ENCODE measurements at places on chromosomes 3 and 15.

- no peak for DNase-seq
Observed at GRCh38 chr15:61659566-61660190, 400.6 kb downstream of the VPS13C start.

- peak; percentile 78 for DNase-seq
Observed at GRCh38 chr15:37764733-37765191, 169.7 kb upstream of the TMCO5A start.

DNA sequence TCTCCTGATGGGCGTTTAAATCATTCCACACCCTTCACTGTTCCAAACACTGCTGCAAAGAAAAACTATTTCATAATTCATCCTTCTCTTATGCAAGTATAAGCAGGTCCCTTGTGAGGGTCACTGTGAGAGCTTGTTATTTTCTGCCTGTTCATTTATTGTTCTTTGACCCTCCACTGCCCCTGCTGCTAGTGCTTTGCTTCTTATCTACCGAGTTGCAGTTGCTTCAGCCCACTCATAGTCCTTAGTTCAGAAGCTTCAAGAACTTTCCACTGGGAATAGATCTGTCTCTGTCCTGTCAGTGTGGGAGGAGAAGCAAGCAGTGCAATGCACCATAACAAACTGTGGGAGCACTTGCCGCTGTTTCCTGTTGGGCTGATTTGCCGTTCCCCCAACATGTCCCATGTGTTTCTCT lies 39.8 kb downstream of the RIOX2 start:
- peak; percentile 54 for DNase-seq

DNA sequence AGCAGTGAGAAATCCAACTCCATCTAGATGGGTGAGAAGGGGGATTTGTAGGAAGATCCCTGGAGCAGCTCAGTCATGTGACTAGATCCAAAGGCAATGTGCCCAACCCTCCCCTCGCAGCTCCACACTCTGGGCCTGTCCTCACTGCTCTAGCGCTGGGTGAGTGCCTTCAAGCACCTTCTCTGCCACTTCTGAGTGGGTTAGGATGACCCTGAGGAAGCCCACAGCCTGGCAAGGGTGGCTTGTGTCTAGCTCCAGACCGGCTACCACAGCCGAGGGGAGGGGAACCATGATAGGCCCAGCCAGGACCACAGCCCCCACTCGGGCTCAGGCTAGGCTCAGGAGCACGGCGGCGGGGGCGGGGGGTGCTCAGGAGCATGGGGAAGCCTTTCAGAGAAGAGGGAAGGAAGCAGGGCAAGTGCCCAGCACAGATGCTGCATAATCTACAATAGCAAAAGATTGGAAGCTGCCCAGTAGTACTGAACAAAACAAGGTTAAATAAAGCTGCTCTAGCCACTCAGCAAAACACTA lies 1.7 kb downstream of the SPATA12 start:
- no peak for DNase-seq

- DNase-seq = no peak
Observed at GRCh38 chr3:22916933-22917332, 286.2 kb upstream of the UBE2E2 start.

- no peak for DNase-seq
Observed at GRCh38 chr15:93900476-93901400, 330.6 kb upstream of the MCTP2 start.

- DNase-seq = no peak
Observed at GRCh38 chr3:154050216-154050615, 71.0 kb upstream of the ARHGEF26 start.

DNA sequence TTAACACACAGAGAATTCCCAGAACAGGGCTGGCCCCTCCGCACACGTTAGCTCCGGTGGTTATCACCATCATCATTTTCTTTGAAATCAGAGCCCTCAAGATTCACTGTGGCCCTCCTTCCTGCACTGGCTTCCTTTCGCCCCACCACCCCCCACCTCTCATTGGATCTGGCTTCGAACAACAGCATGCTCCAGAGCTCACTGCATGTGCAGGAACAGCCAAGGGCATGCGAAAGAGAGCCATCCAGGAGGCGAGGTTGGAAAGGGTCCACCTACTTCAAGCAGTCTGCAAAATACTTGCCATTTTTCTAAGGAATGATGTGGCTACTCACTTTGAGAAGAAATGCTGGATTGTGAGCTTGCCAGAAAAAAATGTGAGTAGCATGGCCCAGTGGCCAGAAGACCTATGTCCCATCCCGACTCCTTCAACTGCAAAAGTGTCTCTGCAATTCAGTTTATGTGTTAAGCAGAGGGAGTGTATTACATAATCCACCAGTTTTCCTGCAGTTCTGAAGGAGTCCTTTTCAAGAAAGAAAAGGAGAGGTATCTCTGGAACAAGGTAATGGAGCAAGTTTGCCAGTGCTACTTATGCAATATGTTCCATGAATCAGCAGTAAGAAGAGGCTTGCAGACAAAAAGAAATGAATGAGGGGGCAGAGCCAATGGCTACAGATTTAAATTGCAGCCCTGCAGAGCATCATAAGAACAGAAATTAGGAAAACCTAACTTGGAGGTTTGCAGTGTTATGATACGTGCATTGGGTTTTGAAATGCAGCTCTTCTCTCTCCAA lies 92.8 kb downstream of the OCA2 start:
- no peak for DNase-seq

DNA sequence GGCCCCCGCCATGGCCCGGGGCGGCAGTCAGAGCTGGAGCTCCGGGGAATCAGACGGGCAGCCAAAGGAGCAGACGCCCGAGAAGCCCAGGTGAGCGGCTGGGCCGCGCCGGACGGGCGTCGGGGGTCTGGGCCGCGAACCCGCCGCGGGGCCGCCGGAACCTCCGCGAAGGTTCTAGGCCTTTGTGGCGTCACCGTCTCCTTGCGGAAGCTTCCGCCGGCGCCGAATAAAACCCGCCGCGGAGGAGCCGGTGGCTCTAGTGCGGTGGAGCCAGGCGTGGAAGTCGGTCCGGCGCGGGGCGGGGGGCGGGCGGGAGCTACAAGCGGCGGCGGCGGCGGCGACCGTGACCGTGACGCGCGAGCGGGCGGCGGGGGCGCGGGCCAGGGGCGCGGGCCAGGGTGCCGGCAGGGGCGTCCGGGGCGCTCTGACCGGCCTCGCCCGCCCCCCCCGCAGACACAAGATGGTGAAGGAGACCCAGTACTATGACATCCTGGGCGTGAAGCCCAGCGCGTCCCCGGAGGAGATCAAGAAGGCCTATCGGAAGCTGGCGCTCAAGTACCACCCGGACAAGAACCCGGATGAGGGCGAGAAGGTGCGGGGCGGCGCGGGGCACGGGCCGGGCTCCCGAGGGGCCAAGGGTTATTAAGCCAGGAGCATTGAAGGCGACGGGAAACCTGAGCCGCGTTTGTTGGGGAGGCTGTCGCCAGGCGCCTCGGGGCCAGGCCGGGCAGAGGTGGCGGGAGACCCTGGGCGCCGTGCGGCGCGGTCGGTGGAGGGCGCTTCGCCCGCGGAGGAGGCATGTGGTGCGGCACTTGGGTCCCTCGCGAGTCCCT lies at the start of gene DNAJA4:
Gene DNAJA4 (plus strand): TSS at position 259 of the 833 bp plus-strand sequence. CDS start 202 bp downstream, at position 461.
- DNase-seq = no peak

GRCh38 chr3:115336836-115337235 lies 189.7 kb upstream of the ZBTB20 start:
- no peak for DNase-seq

- no peak for DNase-seq
Observed at GRCh38 chr3:112508261-112508660, 9.0 kb upstream of the BTLA start.

GRCh38 chr3:178586076-178586475 lies 49.8 kb downstream of the KCNMB2 start:
- no peak for DNase-seq

DNA sequence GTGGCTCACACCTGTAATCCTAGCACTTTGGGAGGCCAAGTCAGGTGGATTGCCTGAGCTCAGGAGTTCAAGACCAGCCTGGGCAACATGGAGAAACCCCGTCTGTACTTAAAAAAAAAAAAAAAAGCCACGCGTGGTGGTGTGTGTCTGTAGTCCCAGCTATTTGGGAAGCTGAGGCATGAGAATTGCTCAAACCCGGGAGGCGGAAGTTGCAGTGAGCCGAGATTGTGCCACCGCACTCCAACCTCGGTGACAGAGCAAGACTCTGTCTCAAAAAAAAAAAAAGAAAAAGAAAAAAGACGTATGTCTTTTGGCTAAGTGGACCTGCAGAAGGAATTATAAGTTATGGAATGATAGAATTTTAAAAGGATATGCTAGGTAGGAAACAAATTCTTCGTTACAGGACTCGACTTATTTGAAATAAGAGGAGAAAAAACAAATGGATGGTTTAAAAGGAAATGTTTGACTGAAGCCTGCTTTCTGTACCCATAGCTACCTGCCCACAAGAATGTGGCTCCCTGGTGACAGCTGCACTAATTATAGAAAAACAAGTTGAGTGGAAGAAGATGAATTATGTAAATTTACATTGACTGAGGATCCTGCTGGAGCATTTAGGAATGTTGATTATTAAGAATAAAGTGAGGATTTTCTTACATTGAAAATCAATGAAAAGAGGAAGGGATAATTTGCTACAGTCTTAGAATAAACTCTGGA lies 36.0 kb upstream of the SKIL start:
- no peak for DNase-seq

DNA sequence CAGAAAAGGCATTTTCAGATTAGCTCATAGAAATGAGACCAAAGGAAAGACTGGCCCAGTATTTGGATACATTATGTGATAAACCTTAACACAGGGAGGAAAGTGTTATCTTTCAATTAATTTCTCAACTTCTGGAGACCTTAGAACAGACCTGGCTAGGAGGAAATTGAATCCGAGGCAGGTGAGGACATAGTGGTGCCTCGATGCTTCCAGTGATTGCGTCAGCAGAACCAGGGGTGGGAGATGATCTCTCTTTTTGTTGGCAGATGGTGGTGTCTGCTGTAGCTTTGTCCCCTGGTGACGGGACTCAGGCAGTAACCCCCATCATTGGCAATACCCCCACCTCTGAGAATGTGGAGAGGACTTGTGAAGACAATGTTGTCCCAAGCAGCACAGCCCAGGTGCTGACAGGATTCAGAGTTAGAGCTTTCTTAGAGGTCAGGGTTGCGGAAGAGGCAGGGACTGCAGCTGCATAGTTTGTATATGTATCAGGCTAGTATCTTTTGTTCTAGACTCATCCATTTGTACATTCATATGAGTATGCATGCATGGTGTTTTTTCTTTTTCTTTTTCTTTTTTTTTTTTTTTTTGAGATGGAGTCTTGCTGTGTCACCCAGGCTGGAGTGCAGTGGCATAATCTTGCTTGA lies 27.9 kb upstream of the MUC20 start:
- DNase-seq = no peak

- DNase-seq = no peak
Observed at GRCh38 chr15:31346367-31347066, 19.9 kb downstream of the KLF13 start.

DNA sequence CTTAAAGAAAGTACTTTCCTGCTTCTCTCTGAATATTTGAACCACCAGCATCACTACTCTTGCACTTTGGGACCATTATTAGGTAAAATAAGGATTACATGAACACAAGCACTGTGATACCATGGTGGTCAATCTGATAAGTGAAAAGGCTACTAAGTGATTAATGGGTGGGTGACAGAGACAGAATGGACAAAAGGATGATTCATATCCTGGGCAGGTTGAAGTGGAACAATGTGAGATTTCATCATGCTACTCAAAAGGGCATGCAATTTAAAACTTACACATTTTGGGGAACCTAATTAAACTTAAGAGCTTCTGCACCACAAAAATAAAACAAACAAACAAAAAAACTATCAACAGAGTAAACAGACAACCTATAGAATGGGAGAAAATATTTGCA lies 172.0 kb upstream of the CD96 start:
- peak; percentile 1 for DNase-seq

GRCh38 chr15:73142802-73143762 lies 90.8 kb downstream of the NEO1 start:
- peak; percentile 31 for DNase-seq

DNA sequence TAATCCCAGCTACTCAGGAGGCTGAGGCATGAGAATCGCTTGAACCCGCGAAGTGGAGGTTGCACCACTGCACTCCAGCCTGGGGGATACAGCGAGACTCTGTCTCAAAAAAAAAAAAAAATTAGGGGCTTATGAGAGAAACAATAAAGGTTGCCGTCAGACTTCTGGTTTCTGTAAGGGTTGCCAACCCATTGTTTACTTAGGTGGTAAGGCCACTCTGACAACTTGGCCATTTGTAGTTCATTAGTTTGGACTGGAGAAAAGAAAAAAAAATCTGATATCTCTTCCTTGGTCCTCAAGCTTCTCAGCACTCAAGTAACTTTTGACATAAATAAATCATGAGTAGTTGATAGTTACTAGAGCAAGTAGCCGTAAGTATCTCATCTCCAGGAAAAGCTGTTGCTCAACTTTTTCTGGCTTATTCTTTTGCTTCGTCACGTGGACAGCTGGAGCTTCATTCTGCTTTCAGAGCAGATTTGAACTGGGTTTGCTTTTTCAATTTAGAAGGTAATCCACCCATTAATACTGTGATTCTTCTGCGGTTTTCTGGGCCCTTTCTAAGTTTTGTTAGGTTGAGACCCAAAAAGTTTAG lies 9.4 kb downstream of the SNX1 start:
- peak; percentile 37 for DNase-seq
